T-cell (primary cell): ENCODE measurements at places on chromosomes 7 and 10.

DNA sequence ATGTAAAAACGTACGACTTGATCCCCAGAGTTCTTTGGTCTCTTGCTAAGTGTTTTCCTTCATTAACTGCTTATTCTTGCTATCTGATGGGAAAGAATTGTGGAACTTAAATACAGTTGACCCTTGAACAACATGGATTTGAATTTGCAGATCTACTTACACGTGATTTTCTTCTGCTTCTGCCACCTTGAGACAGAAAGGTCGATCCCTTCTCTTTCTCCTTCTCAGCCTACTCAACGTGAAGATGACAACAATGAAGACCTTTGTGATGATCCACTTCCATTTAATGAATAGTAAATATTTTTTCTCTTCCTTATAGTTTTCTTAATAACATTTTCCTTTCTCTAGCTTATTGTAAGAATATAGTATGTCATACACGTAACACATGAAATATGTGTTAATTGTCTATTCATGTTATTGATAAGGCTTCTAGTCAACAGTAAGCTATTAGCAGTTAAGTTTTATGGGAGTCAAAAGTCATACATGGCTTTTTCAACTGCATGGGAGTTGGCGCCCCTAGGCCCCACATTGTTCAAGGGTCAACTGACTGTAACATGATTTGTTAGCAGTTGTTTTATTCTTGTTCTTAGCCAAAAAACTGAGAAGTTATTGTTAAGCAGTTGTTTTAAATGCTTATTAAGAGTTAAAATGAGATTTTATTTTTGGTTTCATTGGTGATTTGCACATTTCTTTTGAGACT is 11.2 kb downstream of the MKLN1 start:
- DNase-seq, result no peak
- H3K4me1 ChIP-seq, result peaks cover 3% of the 10 kb centered on the region
- no peaks in the 10 kb centered on the region for H3K36me3 ChIP-seq
- no peaks in the 10 kb centered on the region for H3K27me3 ChIP-seq

- no peak within 1 kb of the TSS for H3K27ac ChIP-seq
- H3K36me3 ChIP-seq, result no peaks in the 10 kb centered on the region
- no peak for DNase-seq
- H3K4me3 ChIP-seq, result peak within 1 kb of the TSS; percentile 35
- peaks cover 9% of the 10 kb centered on the region for H3K4me1 ChIP-seq
Observed at GRCh38 chr10:87659571-87660483, at the start of gene PAPSS2. TSS of gene PAPSS2 (plus strand) at chr10:87659878. CDS start at chr10:87659982, 104 bp downstream.

- H3K4me1 ChIP-seq, result peaks cover 4% of the 10 kb centered on the region
- DNase-seq, result no peak
- no peaks in the 10 kb centered on the region for H3K36me3 ChIP-seq
- no peaks in the 10 kb centered on the region for H3K27me3 ChIP-seq
Observed at GRCh38 chr10:131647789-131648188, 253.0 kb upstream of the PPP2R2D start.

- H3K27ac ChIP-seq, result no peak overlapping the region
- H3K27me3 ChIP-seq, result no peaks in the 10 kb centered on the region
- no peaks in the 10 kb centered on the region for H3K4me1 ChIP-seq
Observed at GRCh38 chr7:153072806-153073205, 313.3 kb downstream of the ACTR3B start.

DNA sequence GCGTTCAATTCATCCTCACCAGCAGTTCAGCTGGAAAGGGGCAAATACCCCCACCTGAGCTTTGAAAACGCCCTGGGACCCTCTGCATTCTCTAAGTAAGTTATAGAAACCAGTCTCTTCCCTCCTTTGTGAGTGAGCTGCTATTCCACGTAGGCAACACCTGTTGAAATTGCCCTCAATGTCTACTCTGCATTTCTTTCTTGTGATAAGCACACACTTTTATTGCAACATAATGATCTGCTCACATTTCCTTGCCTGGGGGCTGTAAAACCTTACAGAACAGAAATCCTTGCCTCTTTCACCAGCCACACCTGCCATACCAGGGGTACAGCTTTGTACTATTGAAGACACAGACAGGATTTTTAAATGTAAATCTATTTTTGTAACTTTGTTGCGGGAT is 155.8 kb upstream of the LANCL2 start:
- H3K27ac ChIP-seq, result no peak overlapping the region
- no peaks in the 10 kb centered on the region for H3K36me3 ChIP-seq
- no peak for DNase-seq
- no peaks in the 10 kb centered on the region for H3K4me1 ChIP-seq

DNA sequence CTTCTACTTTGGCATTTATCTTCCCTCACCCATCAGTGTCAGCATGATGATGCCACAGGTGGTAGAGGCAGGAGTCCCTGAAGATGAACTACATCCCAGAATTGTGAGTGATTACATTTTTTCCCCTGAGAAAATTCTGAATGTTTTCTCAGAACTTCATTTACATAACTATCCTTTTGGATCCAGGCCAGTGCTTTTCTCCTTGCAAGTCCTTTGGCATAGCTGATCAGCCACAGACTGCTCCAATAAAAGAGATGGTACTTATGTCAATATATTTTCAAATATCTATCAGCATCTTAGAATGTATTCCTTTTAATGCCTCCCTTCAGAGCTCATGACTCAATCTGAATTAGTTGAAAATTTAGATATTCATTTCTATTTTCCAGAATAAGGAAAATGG is 135.5 kb downstream of the IQUB start:
- no peak overlapping the region for H3K27ac ChIP-seq
- H3K36me3 ChIP-seq, result no peaks in the 10 kb centered on the region
- no peak overlapping the region for H3K4me3 ChIP-seq

GRCh38 chr10:56319386-56319785 is 41.7 kb downstream of the ZWINT start:
- no peaks in the 10 kb centered on the region for H3K36me3 ChIP-seq
- DNase-seq, result no peak
- no peak overlapping the region for H3K4me3 ChIP-seq
- H3K27ac ChIP-seq, result no peak overlapping the region
- H3K27me3 ChIP-seq, result no peaks in the 10 kb centered on the region

- DNase-seq, result no peak
- no peak overlapping the region for H3K27ac ChIP-seq
- H3K36me3 ChIP-seq, result no peaks in the 10 kb centered on the region
- H3K4me1 ChIP-seq, result no peaks in the 10 kb centered on the region
- H3K27me3 ChIP-seq, result no peaks in the 10 kb centered on the region
Observed at GRCh38 chr10:77513781-77514331, 123.8 kb downstream of the KCNMA1 start.

GRCh38 chr7:128738570-128739047 is 550 bp upstream of the CALU start:
- peaks cover 20% of the 10 kb centered on the region for H3K4me1 ChIP-seq
- H3K27me3 ChIP-seq, result no peaks in the 10 kb centered on the region
- no peaks in the 10 kb centered on the region for H3K36me3 ChIP-seq
- H3K27ac ChIP-seq, result peak overlapping the region; percentile 65

- H3K4me3 ChIP-seq, result no peak overlapping the region
- H3K27me3 ChIP-seq, result no peaks in the 10 kb centered on the region
- no peak for DNase-seq
- no peaks in the 10 kb centered on the region for H3K36me3 ChIP-seq
Observed at GRCh38 chr7:121202125-121202524, 126.7 kb upstream of the WNT16 start.

DNA sequence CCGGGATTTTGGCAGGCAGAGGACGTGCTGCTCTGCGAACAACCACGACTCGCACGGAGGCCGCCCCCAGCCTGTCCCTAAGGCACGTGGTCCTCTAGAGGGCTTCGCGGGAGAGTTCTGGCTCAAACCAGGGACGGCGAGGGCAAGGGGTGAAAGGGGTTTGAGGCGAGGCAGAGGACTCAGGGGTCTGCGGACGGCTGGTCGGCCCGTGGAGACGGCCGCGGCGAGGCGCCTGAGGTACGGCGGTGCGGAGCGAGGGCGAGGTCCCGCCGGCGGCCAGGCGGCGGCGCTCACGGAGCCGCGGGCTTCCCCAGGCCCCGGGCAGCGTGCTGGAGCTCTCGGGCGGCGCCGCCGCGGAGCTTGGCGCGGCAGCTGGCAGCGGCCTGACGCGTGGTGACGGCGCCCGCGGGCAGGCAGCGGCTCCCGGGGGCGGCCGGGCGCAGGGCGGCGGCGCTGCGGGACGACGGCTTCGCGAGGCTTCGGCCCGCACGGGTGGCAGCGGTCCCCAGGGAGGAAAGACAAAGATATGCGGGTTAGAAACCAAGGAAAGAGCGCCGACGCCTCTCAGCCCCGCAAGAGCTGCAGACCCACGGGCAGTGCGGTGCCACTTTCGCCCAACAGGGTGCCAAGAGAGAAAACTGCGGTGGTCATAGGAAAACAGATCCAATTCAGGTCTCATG is 44.8 kb downstream of the ZNF800 start:
- DNase-seq, result peak; percentile 47
- H3K4me1 ChIP-seq, result peaks cover 9% of the 10 kb centered on the region
- no peaks in the 10 kb centered on the region for H3K27me3 ChIP-seq
- no peaks in the 10 kb centered on the region for H3K36me3 ChIP-seq
- H3K27ac ChIP-seq, result no peak overlapping the region
- H3K4me3 ChIP-seq, result peak overlapping the region; percentile 62

DNA sequence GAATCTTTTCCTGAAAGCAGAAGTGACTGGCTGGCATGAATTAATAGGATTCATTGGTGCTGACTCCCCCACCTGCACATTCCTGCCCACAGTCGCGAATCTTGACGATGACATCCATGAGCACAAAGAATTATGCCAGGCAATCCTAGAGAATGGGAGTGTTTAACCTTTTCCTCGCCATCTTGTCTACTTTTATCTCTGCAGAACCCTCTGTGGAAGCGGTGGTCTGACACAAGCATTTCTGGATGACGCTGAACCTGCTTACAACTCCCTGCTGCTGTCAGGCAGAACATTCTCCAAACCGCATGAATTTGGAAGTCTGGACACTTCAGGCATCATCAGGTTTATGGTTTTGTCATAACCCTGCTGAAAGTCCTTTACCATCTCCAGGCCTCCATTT is 36.5 kb downstream of the KLF6 start:
- H3K27me3 ChIP-seq, result no peaks in the 10 kb centered on the region
- H3K4me1 ChIP-seq, result no peaks in the 10 kb centered on the region
- no peak for DNase-seq

DNA sequence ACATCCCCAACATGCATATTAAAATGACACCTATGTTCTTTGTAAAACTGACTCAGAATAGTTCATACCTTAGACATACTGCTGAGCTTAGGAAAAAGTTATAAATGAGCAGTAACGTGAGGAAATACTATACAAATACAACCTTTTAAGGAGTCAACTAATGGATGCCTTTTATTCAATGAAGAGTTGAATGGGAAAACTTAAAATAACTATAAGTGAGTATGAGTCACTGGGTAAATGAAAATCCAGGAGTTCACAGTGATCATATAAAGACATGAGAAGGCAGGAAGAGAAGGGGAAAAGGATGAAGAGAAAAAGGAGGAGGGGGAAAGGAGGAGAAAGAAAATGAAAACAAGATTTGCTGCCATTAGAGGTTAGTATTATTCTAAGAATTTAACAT is 157.8 kb upstream of the PCDH15 start:
- H3K4me3 ChIP-seq, result no peak overlapping the region
- no peak for DNase-seq
- H3K27me3 ChIP-seq, result no peaks in the 10 kb centered on the region
- no peaks in the 10 kb centered on the region for H3K4me1 ChIP-seq

DNA sequence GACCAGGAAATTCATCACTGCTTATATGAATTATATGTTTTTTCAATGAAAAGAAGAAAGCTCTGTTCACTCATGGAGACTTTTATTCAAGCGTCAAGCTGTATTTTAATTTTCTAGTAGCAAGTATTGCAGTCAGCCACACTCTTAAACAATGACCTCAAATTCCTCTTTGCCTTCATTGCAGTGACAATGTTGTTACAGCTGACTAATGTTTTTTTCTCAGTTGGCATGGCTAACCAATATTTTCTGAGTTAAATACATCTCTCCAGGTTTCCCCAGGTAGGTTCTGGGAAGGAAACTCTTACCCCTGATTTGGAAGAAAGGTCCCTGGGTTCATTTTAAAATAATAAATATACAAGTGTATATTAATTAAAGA is 241.5 kb downstream of the WDR11 start:
- H3K27ac ChIP-seq, result no peak overlapping the region
- H3K36me3 ChIP-seq, result no peaks in the 10 kb centered on the region
- H3K4me3 ChIP-seq, result no peak overlapping the region
- no peaks in the 10 kb centered on the region for H3K27me3 ChIP-seq

DNA sequence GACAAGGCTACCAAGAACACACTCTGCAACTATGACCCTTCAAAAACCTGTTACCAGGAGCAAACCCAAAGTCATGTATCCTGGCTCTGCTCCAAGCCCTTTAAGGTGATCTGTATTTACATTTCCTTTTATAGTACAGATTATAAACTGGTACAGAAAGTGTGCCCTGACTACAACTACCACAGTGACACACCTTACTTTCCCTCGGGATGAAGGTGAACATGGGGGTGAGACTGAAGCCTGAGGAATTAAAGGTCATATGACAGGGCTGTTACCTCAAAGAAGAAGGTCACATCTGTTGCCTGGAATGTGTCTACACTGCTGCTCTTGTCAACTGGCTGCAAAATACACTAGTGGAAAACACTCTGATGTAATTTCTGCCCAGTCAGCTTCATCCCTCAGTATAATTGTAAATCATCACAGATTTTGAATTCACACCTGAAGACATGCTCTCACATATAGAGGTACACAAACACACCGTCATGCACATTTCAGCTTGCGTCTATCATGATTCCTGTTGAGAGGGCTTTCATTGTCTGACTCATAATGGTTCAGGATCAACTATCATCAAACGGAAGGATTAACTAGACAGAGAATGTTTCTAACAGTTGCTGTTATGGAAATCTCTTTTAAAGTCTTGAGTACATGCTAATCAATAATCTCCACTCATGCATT is 318.3 kb downstream of the NXPH1 start:
- no peak overlapping the region for H3K27ac ChIP-seq
- no peak overlapping the region for H3K4me3 ChIP-seq
- H3K27me3 ChIP-seq, result no peaks in the 10 kb centered on the region
- H3K4me1 ChIP-seq, result no peaks in the 10 kb centered on the region
- no peak for DNase-seq

DNA sequence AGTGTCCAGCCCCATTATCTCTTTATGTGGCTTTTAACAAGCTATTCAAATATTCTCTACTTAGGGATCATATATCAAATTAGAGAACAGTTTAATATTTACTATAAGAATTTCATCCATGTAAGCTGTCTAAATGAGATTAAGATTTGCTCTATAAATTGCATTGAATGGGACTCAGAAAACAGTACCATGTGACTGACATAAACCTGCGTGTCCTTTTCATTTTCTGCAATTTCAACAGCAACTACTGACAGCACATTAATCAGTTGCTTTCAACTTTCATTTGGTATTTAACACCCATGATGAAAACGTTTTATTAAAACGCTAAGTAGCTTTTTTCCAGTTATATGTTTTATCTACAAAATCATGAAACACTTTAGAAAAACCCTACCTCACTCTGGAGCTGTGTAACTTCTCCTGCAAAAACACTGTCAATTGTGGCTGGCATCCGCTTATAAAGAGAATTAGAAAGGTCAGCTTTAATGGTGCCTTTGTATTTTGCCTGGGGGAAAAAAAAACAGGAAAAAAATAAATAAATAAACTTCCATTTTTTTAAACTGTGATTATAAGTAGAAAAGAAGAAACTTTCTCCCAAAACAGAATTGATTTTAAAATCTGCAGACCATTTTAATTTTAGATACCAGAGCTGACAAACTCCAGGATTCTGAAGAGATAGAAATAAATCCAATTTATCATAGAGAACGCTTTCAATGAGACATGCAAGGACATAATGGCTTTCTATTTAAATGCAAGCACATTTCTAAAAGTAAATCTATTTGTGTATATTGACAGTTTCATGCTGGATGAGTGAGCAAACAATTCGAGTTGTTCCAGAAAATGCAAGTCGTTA is 9.2 kb downstream of the NEBL start:
- DNase-seq, result no peak
- no peaks in the 10 kb centered on the region for H3K27me3 ChIP-seq

GRCh38 chr7:149625340-149625946 is 127.8 kb upstream of the ZNF746 start:
- no peak overlapping the region for H3K4me3 ChIP-seq
- H3K27ac ChIP-seq, result no peak overlapping the region
- DNase-seq, result peak; percentile 49
- H3K36me3 ChIP-seq, result peaks cover 5% of the 10 kb centered on the region
